ENCODE measurements at places on chromosomes 3 and 15.

GRCh38 chr15:29090617-29091466 lies 178.8 kb downstream of the NSMCE3 start:
- no peak for DNase-seq

GRCh38 chr3:187799942-187800641 lies 54.8 kb upstream of the BCL6 start:
- DNase-seq, result no peak

- no peak for DNase-seq
Observed at GRCh38 chr3:64157150-64158035, 67.9 kb downstream of the PRICKLE2 start.

DNA sequence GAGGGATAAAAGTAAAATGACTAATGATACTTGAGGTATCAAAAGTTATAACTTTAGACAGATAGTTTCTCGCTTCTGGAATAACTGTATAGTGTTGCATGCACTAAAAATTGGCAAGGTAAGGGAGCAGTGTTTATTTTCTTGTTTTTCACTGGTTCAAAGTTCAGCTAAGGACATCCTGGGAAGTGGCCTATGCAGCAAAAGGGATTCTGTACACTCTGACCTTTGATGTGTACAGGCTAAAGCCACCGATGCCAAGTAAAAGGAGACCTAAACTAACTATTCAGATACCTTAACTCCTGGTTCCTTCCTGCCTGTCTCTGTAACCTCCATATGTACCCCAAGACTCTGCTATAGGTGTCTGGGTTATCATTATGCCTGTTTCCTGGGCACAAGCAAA lies 1.7 kb downstream of the FBXO40 start:
- no peak for DNase-seq

DNA sequence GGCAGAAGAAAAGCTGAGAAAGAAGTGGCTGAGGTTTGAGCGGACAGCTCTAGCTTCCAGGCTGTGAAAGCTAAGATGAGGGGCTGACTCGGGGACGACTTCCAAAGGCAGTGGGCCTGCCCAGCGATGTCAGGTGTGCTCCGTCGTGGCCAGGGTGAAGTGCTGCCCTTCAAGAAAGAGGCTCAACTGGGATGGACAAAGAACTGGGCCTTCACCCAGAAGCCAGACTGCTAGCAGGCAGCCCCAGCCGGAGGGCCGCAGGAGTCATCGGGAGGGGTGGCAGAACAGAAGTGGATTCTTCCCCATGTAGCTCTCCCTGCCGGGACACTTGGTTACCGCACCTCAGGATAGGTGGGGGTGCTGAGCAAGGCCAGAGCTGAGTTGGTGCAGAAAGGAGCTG lies 13.1 kb upstream of the SEC13 start:
- DNase-seq, result no peak

GRCh38 chr3:128235207-128235926 lies 82.1 kb downstream of the EEFSEC start:
- DNase-seq, result no peak

DNA sequence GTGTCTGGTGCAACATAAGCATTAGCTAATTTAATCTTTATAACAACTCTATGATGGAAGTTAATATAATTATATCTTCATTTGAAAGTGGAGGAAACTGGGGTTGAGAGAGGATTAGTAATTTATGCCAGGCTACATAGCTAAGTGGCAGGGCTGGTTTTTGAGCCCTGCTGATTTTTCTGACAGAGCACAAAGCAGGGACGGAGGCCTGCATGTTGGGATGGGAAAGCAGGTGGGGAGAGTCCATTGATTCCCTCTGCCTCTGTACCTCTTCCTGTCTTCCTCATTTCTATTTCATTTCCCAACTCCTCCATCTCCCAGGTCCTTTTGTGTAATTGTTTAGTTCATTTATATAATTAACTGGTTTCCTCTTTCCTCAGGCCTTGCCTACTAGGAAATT lies 251.6 kb upstream of the ZPLD1 start:
- no peak for DNase-seq

GRCh38 chr3:146581080-146581601 lies 24.0 kb downstream of the PLSCR5 start:
- no peak for DNase-seq

DNA sequence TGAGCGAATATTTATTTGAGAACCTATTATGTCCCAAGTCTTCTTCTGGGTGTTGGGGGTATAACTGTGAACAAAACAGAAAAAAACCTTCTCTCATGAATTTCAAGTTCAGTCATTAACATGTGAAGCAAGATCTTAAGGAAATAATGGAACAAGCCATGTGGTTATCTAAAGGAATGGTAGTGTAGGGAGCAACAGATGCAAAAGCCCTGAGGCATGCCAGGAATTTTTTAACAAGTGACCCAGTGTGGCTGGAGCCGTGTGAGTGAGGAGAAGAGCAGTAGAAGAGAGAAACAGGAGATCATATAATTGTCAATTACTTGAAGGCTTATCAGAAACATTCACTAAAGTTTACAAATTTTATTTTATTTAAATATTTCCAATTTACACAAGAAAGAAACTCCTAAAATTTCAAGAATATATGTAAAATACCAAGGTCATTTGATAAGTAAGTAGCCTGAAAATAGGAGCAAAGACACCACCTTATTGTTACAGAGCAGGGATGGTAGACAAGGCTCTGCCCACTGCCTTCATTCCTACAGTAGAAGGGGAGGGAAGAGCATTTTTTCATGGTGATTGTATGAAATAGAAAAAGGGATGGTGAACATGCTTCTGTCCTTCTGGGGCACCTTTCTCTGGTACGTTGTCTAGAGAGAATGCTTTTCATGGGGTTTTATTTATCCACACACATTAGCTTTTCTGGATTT lies 345.1 kb downstream of the PLOD2 start:
- no peak for DNase-seq

- DNase-seq, result no peak
Observed at GRCh38 chr3:168395551-168395950, 299.8 kb upstream of the GOLIM4 start.

- DNase-seq, result no peak
Observed at GRCh38 chr15:99121691-99122410, 17.0 kb downstream of the SYNM start.

GRCh38 chr3:113265231-113265630 lies 53.9 kb downstream of the BOC start:
- no peak for DNase-seq

- DNase-seq, result no peak
Observed at GRCh38 chr3:4750306-4750968, 228.8 kb upstream of the BHLHE40 start.

- no peak for DNase-seq
Observed at GRCh38 chr3:33363113-33363800, 76.9 kb downstream of the UBP1 start.

DNA sequence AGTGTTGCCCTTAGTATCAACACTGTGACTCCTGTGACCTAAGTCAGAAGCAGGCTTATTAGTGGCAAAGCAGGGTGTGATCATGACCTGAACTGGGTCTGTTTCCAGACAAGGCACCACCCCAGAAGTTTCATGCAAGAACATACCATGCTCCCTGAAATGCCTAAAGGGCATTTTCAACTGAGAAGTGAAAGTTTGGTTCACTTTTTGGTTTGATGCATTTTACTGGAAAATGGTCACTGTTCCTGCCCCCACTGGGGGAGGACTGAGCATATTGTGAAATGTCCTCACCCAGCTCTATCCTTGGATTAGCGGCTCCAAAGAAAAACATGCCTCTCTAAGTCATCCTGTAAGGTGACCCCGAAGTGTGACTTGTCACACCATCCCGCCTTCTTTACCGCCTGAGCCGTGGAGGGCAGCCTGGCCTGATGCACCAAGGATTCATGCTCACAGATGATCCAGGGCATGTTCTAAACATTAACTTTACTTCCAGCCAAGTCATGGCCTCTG lies 3.1 kb upstream of the FAM240A start:
- no peak for DNase-seq

GRCh38 chr3:190581041-190581541 lies 67.2 kb downstream of the IL1RAP start:
- no peak for DNase-seq

- no peak for DNase-seq
Observed at GRCh38 chr3:196868297-196868661, 559 bp downstream of the SENP5 start.

- no peak for DNase-seq
Observed at GRCh38 chr3:78174821-78175220, 1134.9 kb downstream of the ROBO2 start.

DNA sequence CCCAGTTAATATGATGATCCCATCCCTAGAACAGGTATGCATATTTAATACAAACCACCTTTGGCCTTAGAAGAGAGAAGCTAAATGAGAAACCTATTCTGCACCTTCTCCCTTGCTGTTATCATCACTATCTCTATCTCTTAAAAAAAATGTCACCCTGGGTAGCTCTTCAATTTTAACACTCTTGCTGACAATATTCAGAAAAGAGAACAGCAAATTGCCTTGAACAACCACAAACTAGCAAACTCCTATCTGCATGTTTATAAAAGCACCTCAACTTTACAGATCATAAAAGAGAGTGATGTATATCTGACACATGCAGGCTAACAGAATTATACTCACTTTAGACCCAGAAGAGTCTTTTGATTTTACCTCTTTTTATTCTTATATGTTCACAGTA lies 7.4 kb downstream of the TOP2B start:
- no peak for DNase-seq

DNA sequence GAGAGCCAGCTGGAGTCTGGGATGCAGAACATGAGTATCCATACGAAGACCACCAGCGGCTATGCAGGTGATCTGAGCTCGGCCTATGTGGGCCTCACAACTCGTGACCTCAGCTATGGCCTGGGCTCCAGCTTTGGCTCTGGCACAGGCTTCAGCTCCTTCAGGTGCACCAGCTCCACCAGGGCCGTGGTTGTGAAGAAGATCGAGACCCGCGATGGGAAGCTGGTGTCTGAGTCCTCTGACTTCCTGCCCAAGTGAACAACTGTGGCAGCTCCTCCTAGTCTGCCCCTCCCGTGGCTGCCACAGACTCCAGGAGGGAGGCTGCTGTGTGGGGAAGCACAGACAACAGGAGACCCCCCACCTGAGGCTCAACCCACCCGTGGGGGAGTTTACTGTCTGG lies 3.6 kb upstream of the KPNA4 start:
- no peak for DNase-seq

DNA sequence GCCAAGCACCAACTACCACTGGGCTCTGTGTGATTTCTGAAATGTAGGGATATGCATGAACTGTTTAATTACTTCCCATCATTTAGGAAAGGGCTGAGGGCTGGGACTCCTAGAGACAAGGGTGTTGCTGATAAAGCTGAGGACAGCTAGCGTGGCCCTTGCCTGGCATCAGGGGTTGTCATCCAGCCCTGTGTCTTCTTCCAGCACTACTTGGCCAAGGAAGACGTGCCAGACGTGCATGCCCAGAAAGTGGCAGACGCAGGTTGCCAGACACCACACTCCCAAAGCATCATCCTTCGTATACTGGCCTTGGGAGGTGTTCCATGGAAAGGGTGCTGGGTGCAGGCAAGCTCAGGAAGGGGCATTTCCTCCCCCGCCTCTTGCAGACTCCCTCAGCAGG lies 64.8 kb downstream of the LRIG1 start:
- DNase-seq, result no peak

DNA sequence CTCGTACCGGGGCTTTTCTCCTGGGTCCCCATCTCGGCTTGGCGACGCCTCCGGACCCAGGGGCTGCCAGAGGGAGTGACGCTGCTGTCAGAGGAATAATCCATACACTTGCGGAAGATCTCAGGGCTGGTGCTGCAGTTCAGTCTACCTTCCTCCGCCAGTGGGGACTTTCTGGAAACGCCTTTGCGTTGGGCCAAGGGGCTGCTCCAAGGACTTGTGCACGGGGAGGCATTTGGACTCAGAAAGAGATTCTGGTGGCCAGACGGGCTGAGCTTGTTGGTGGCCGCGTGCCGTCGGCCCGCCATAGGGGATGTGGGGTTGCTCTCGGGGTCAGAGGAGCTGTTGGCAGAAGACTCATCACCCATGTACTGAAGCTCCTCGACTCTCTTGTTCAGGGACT lies 21.8 kb downstream of the LARP6 start:
- no peak for DNase-seq

DNA sequence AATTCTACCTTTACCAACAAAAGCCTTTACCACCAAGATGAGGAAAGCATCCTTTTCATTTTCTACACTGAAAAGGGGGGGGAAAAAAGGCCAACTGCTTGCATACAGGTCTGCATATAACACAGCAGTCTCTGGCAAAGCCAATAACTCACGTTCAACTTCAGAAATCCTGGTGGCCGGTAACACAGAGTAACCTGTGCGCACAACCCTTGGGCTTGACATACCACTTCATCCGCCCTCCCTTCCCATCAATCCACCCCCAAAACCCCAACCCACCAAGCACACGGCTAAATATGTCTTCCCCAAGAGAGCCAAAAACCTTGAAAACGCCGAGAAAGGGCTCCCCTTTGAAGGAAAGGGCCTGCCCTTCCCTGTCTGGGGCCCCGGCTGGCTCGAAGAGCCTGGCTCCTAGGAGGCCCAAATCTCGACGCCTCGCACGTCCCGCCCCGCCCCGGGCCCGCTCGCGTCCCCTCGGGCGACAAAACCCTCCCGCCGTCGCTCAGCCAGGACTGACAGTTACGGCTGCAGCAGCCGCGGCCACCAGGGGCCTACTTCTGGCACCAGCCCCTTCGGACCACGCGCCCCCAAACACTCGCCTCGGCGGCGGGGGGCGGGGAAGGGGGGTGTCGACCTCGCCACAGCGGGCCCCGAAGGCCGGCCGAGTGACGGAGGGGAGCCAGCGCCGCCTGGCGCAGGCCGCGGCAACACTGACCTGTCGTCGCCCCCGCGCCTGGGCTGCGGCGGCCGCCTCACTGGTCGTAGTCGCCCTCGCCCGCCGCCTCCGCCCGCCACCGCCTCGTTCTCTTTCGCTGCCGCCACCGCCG lies 835 bp downstream of the UBE3A start:
- no peak for DNase-seq

GRCh38 chr3:10306156-10306555 lies 13.4 kb upstream of the GHRL start:
- no peak for DNase-seq
